ENCODE measurements at places on chromosomes 3 and 15.

GRCh38 chr3:170813266-170813665, 56.7 kb downstream of the RPL22L1 start:
- DNase-seq, result no peak

GRCh38 chr15:33114374-33114717, 80.2 kb downstream of the FMN1 start:
- DNase-seq, result no peak

GRCh38 chr3:156358232-156358631, 196.7 kb downstream of the SSR3 start:
- DNase-seq, result no peak

- DNase-seq, result no peak
Measured at GRCh38 chr3:13068269-13069010, 4.8 kb downstream of the IQSEC1 start.

DNA sequence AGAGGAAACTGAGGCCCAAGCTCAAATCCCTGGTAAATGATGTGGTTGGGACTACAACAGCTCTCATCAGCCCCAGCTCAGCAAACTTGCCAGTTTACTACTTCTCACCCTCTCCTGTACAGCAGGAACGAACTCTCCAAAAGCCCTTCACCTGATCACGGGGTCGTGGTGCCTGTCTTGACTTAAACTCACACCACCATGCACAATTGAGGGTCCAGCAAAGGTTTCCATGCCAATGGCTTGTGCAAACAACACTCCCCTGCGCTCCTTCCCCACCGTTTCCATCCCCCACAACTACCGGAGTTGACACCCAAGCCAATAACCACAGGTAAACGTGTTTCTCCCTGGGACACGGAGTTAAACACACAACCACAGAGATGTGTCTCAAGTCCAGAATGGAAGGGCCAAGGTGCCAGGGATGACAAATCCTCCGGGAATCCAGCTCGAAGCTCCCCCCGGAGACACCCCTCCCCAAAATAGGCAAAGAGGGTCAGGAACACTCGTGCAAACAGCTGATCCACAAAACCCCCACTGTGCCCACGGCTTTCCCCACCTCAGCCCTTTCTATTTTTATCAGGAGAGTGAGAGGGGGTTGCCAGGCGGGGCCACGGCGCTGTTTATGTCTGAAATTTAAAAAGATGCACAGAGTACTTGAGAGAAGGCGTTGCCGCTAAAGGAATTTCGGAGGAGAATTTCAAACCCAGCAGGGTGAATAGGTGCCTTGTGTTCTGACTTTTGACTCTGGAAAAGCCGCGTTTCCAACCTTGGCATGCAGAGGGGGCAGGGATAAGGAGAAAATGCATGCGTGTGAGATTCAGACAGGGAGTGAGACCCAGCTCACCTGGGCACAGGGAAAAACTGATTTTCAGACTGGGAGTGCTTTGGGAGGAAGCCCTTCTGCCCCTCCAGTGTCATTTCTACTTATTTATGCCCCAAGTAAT, 10.6 kb upstream of the ACAN start:
- DNase-seq, result no peak

- no peak for DNase-seq
Measured at GRCh38 chr3:72082186-72082715, 297.3 kb upstream of the PROK2 start.

- peak; percentile 38 for DNase-seq
Measured at GRCh38 chr3:39433642-39434041, 27.1 kb downstream of the RPSA start.

DNA sequence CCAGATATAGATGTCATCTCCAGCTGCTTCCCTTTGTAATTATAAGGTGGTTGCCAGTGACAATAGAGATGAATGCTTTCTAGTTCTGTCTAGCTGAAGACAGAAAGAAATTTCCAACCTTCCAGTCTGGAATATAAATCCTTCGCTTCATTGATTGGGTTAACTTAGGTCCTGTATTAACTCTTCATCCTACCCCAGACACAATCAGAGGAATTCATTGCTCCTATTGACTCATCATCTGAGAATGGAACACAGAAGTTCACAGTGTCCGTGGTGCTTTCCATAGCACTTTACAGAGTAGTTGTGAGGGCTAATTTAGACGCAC, 241.4 kb downstream of the NFKBIZ start:
- DNase-seq, result peak; percentile 45

Measured in HFFc6 (cell line).